ENCODE measurements at places on chromosomes 7 and 10.

DNA sequence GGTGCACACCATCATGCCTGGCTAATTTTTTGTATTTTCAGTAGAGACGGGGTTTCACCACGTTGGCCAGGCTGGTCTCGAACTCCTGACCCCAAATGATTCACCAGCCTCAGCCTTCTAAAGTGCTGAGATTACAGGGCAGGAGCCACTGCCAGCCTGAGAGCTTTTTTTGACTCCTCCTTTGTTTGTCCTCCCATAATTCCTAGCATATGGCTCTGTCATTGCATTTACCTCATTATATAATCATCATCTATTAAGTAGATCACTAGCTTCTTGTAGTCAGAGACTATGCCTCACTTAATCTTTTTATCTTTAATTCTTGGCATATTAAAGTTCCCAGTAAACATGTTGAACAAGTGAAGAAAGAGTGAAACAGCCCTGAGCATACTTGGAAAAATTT, 82.1 kb downstream of the CPEB3 start:
- DNase-seq, result no peak

DNA sequence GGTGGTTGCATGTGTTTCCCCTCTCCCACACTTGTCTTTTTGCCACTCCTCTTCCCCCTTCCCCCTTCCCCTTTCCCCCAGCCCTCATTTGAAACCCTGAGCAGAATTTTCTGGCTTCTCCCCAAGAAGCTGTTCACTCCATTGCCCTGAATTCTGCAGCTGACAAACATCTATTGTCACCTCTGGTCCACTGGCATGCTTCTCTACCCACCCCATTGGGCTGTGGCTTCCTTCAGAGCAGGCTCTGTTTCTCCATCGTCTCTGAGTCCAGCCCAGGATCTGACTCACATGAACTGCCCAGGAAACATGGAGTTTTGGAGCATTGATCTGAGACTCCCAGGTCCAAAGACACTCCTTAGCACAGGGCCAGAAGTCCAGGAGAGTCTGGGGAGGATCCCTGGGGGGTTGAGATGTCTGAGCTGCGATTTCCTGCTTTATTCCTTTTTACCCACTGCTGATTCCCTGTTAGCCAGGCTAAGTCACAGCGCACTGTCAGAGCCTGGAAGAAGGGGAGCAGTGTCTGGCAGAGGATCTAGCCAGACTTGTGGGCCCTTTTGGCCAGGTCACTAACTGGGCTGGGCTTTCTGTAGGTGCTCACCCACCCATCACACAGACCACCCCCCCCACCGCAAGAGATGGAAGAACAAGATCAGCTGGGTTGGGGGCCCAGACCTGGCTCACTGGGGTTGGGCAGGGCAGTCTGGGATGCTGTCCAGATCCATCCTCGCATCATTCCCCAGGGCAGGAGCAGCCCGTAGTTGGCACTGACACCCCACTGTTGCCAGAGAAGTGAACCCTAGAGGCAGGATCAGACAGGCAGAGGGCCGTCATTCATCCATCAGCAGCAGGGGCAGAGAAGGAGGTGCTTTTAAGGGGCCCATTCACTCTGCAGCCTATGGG, 3.5 kb downstream of the CHAT start:
- DNase-seq, result no peak

GRCh38 chr10:5560817-5561703, 36.3 kb downstream of the CALML3 start:
- DNase-seq, result no peak

DNA sequence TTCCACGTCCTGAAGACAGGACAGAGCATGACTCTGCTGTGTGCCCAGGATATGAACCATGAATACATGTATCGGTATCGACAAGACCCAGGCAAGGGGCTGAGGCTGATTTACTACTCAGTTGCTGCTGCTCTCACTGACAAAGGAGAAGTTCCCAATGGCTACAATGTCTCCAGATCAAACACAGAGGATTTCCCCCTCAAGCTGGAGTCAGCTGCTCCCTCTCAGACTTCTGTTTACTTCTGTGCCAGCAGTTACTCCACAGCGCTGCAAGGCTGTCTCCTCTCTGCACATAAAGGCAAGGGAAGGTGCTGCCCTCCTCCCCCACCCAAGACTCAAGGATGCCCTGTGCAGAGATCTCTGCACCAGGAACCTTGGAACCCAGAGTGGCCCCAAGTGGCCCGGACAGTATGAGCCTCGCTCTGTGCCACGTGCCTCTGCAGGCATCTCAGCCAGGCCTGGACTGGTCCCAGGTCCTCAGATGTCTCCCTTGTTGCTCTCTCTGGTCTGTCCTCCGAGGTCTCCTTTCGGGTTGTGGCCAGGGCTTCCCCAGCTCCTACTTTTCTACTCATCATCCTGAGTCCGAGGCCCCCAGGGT, 230.3 kb upstream of the PRSS58 start:
- DNase-seq, result no peak

- DNase-seq, result no peak
Observed at GRCh38 chr7:158401295-158401694, 186.3 kb downstream of the PTPRN2 start.

Data from activated CD4-positive, CD25-positive, alpha-beta regulatory T cell treated with anti-CD3 and anti-CD28 coated beads, Interleukin-2, amount 50 U/mL, for 16 hours (primary cell).